ENCODE measurements at places on chromosomes 1 and 21.
A peak's percentile ranks its signal among the peaks of the same experiment; 100 is the strongest.

DNA sequence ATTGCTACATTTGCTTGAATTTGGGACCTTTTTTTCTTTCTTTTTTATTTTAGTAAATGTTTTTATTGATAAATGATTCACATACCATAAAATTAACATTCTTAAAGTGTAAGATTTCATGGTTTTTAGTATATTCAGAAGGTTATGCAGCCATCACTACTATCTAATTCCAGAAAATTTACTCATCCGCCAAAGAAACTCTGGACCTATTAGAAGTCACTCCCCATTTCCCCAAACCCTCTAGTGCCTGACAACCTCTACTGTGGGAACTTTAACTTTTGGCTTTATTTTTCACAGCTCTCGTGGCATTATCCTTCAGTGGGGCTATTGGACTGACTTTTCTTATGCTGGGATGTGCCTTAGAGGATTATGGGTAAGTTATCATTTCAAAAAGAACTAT lies 4.5 kb downstream of the LEPR start:
- DNase-seq, result no peak

DNA sequence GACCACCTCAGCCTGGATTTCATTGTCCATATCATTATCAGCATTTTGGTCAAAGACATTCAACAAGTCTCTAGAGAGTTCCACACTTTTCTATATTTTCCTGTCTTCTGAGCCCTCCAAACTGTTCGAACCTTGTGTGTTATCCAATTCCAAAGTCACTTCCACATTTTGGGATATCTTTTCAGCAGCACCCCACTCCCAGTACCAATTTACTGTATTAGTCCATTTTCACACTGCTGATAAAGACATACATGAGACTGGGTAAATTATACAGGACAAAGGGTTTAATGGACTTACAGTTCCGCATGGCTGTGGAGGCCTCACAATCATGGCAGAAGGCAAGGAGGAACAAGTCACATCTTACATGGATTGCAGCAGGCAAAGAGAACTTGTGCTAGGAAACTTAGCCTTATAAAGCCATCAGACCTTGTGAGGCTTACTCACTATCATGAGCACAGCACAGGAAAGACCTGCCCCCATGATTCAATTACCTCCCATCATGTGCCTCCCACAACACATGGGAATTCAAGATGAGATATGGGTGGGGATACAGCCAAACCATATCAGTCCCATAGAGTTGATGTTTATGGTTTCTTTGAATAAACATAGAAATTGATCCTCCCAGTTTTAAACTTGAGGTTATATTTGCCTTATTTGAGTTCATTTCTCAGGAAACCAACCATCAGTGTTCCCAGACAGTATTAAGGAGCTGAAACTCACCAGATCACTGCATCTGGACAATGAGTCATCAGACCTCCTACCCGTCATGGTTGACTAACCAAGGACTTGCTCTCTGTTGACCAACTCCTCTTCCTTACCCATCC lies 322.7 kb upstream of the DUSP10 start:
- DNase-seq, result no peak

DNA sequence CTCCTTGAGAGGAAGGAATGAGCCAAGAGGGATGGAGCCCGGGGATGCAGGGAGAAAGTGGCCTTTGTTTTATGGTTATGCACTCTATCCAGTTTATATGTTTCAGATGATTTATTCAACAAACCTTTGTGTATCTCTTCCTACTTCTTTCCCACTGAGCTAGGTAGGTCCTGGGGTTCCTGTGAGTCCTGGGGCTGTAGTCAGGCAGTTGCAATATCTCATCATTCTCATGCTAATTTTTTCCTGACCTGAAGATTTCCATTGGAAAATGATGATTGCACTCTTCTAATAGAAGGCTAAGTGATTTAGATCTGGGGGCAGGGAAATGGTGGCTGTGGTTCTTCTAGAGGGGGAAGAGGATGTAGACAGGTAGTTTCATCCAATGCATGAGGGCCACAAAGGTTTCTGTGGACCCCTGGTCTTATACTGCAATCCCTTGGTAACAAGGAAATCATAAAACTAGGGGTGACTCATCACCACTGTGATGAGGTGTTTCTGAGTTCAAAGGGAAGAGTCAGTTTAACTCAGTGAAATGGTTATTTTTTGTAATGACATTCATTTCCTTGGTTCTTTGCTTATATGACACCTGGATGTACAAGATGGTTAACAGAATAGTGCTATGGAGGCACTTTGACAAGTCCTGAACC lies 20.2 kb downstream of the B3GALT5 start:
- DNase-seq, result no peak

- DNase-seq, result no peak
These were observed 477.6 kb downstream of the SETD4 start for GRCh38 chr21:35582731-35583130.

- no peak for DNase-seq
These were observed 382.8 kb downstream of the AMY1C start for GRCh38 chr1:104132382-104132973.

GRCh38 chr1:46153228-46153627 lies 20.8 kb upstream of the PIK3R3 start:
- no peak for DNase-seq

DNA sequence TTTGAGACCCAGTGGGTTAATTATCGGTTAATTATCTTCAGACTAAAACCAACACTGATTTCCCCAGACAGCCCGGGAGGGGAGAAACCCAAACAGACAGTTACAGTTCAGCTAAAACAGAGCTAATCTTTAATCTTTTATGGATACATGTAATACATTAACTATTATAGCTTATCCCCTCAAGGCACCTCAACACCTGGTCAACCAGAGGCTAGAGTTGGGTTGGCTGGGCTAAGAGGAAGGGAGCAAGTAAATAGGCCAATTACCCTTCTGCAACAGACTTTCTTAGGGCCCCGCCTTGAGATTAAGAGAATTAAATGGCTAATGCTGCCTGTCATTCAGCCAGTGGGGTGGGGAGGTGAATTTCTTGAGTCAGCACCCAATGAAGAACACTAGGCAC lies 6.6 kb upstream of the MED18 start:
- no peak for DNase-seq

- DNase-seq, result no peak
These were observed 45.0 kb upstream of the PDE9A start for GRCh38 chr21:42608446-42608845.

DNA sequence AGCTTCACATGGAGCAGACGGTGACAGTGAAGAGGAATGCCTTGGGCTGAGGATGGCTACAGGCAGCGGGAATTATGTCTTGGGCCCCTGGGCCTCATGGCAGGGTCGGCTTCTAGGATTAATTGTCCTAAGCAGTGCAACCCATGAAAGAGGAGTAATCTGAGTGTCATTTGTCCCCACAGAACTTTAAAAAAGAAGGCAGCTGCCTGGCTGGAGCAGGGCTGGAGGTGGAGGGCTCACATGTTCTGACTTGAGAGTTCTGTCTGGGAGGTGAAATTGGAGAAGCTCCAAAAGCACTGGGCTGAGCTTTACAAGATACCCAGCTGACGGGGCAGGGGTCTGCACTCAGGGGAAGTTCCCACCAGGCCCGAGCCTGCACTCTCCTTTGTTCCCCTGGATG lies 22.6 kb downstream of the CACNA1S start:
- DNase-seq, result no peak

DNA sequence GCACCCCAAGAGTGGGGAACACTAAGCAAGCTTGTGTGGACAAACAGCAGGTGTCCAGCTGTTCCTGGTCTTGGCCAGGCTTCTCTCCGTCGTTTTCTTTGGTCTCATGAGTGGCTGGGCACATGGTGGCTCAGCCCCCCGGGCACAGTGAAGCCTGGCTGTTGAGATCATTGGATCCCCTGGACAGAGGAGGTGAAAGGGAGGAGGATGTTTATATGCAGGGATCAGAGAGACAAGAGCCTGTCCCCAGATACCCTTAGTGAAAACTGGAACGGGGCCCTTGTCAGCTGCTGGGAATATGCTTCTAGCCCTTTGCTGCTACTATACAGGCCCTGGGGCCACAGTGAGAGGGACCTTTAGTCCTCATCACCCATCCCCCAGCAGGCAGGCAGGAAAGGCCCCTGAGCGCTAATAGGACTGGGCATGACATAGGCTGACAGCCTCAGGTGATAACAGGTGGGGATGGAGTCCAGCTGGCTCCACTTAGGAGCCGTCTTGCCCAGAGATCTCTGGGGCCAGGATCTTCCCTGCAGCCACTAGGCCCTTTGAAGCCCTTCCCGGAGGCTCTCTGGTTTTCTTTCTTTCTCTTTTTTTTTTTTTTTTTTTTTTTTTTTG lies 16.4 kb downstream of the EPHA8 start:
- no peak for DNase-seq

DNA sequence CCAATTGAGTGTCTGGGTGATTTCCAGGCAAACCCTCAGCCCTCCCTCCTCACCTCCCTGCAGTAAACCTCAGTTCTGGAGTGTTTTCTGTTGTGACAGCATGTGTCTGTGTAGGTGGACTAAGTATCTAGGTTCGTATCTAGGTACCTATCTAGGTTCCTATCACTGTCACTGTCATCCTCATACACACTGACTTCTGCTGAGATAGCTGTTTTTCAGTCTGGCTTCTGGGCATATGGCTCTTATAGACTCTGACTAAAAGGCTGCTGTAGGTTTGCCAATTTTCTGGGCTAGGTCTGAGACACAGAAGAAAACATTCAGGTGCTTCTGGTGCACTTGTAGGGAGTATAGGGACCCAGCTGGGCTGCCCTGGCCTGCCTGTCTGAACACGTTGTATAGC lies 8.1 kb upstream of the TRIM67 start:
- DNase-seq, result no peak

GRCh38 chr1:218034468-218034867 lies 250.6 kb upstream of the RRP15 start:
- DNase-seq, result no peak

DNA sequence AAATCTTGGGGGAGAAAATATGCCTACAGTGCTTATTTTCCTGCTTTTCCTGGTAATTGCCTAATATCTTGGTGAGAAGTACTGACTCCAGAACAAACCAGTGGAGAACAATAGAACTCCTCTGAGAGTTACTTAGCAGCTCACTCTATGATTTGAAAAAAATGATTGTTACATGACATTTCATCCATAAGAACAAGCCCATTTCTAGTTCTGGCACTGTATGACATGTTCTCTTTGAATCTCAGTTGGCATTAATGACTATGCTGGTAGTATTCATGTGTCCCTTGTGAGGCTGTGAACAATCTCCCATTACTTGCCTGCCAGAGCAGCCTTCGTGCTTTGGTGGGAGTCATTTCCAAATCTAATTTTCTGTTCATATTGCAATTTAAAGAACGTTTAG lies 58.0 kb downstream of the CLIC4 start:
- DNase-seq, result no peak

DNA sequence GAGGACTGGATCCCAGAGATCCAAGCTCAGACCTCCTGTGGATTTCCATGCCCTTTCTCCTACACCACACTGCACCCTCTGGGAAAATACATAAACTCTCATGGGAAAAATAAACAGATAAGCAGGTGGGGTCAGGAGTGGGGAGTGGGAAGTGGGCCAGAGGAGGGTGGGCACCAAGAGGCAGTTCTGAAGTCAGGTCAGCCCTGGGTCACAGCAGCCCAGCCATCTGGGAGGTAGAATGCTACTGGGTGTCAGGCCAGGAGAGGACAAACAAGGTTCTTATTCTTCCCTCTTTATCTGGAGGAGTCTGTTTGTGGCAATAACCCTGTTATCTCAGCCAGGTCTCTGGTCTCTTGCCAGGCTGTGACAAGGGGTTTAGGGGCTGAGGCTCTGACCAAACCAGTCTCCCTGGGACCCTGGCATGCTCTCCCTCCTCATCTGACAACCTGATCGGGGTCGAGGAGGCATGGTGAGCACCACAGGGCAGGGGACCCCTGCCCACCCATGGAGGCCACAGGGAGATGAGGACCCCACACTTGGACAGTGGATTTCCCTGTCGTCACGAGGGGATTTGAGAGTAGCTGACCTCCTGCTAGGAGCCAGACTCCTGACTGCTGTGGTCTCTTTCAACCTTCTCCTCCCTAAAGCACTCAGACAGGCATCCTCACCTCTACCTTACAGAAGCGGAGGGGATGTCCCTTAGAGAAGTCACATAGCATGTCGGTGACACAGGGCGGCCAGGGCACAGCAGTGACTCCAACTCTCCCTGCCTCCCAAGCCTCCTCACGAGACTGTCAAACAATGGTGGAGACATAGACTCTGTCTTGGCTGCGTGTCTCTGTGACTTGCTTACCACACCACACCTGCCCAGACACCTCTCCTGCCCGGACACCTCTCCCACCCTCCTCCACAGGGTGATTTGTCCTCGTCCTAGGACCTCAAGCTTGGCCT lies 51.3 kb upstream of the IFFO2 start:
- DNase-seq, result no peak

DNA sequence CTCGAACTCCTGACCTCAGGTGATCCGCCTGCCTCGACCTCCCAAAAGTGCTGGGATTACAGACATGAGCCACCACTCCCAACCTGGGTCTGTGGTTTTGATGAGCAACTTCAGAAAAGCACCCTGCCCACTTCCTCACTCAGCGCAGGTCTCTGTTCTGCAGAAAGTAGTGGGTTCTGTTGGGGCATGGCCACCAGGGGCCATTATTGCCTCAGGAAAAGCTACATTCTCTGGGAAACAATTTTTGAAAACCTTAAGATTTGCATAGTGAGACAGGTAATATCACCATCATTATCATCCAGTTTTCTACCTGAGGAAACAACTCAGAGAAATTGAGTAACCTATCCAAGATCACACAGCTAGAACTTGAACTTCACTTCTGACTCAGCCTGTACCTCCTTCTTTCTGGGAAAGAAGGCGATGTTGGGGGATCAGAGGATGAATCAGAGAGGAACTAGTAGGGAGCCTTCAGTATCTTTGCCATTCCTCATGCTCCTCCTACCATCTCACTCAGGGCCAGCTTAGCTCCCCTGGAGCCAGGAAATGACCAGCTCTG lies 7.1 kb upstream of the NES start:
- DNase-seq, result peak; percentile 64

DNA sequence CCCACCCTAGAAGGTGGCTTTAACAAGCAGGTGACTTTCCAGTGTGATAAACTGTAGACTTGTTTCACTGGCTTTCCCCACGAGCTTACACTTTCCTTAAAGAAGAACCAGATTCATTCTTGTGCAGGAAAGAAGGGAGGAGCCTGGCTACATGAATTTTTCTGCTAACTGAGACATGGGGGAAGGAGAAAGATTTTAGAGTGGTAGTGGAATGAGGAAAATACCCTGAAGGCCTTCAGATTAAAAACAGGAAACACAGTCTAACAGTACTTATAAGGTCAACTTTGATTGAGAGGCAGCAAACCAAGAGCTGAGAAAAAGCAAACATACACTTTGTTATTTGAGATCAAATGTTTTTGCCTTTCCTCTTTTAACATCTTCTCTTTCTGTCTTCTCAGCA lies 640.9 kb upstream of the PLXNA2 start:
- no peak for DNase-seq

GRCh38 chr1:210332233-210332632 lies 3.5 kb downstream of the HHAT start:
- DNase-seq, result peak; percentile 23

DNA sequence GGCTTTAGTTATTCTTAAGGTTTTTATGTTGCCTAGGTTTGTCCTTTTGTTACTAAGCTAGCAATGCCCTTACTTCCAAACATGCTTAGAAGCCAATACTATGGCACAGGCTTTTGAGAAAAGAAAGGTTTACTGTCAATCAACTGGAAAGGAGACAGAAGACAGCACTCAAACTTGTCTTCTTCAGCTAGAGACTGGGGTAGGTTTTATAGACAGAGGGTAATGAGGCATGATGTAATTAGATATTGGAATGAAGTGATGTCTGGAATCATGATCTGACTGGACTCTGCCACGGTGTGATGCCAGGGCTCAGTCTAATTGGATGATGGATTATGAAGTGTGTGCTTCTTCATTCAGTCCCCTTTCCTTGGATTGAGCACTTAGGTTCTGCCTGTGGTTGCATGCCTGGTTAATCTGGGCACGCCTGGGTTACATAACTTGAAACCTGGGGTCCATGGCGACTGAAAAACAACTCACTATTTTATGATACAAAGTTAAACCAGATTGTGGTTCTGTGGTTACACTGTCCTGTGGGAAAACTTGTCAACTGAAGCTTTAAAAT lies 625.8 kb downstream of the BRINP3 start:
- no peak for DNase-seq

All from stimulated activated naive CD8-positive, alpha-beta T cell treated with anti-CD3 and anti-CD28 coated beads, Interleukin-15, amount 100 ng/mL, for 72 hours (primary cell).